ENCODE measurements at places on chromosomes 5 and 9.

GRCh38 chr5:111134087-111134486 is 41.9 kb downstream of the WDR36 start:
- DNase-seq, result no peak

- no peak for DNase-seq
These were observed 894.9 kb upstream of the CTNND2 start for GRCh38 chr5:12799165-12799564.

GRCh38 chr5:65539827-65540226 is 23.1 kb downstream of the CENPK start:
- DNase-seq, result no peak

DNA sequence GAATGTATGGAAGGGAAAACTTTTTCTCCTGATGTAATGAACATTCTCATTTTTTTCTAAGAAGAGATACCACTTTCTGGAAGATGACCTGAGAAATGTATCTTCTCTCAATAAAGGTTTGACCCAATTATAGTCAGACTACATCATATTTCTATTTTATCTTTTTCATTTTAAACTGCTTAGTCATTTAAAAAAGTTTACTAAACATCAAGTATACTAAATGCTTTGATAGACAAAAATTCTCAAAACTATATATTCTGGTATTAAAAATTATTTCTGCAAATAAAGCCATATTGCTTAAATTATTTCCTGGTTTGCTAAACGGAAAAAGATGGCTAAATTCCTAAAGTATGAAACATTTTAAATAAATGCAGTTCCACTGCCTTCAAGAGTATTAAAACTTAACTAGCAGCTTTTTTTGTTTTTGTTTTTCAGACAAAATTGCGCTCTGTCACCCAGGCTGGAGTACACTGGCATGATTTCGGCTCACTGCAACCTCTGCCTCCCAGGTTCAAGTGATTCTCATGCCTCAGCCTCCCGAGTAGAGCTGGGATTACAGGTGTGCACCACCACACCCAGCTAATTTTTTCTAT is 37.1 kb downstream of the FBXW11 start:
- DNase-seq, result no peak
